ENCODE measurements at places on chromosomes 16 and 17.
A peak's percentile ranks its signal among the peaks of the same experiment; 100 is the strongest.

- DNase-seq: no peak
Observed at GRCh38 chr16:85639529-85640253, 26.6 kb downstream of the GSE1 start.

DNA sequence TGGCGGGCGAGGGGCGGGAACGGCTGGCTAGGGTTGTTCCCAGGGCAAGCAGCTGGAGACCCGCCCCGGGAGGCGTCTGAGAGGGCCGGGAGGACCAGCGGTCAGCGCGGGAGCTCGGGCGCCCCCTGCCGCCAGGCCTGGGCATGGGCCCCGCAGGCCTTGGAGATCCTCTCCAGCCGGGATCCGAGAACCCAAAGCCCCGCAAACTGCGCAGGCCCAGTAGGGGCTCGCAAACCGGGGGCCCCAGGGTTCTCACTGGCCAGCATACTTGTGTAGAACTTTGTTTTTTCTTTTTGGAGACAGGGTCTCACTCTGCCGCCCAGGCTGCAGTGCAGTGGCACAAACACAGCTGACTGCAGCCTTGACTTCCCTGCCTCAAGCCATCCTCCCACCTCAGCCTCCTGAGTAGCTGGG is 20.8 kb upstream of the ZNF423 start:
- peak; percentile 85 for DNase-seq

GRCh38 chr17:43636426-43636825 is 25.3 kb downstream of the MEOX1 start:
- no peak for DNase-seq

DNA sequence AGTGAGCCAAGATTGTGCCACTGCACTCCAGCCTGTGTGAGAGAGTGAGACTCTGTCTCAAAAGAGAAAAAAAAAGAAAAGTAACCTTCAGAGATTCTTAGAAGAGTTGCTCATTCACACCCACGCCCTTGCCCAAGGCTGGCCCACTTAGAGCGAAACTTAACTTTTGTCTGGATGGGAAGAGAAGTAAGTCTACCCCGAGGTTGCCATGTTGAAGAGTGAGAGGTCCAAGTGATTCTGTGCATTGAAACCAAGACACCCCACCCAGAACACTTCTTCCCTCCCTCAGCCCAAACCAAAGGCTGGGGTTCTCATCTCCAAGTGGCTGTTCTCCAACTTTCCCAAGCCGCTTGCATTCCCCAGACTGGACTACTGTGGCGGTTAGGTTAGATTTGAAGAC is 2.4 kb upstream of the CISD3 start:
- no peak for DNase-seq

- DNase-seq: no peak
Observed at GRCh38 chr16:67312719-67313118, 13.8 kb downstream of the KCTD19 start.

GRCh38 chr17:74181341-74181740 is 22.1 kb upstream of the RPL38 start:
- peak; percentile 4 for DNase-seq

- no peak for DNase-seq
Observed at GRCh38 chr17:75755205-75755901, 9.6 kb downstream of the GALK1 start.

GRCh38 chr16:84047626-84048025 is 5.0 kb upstream of the SLC38A8 start:
- DNase-seq: no peak

DNA sequence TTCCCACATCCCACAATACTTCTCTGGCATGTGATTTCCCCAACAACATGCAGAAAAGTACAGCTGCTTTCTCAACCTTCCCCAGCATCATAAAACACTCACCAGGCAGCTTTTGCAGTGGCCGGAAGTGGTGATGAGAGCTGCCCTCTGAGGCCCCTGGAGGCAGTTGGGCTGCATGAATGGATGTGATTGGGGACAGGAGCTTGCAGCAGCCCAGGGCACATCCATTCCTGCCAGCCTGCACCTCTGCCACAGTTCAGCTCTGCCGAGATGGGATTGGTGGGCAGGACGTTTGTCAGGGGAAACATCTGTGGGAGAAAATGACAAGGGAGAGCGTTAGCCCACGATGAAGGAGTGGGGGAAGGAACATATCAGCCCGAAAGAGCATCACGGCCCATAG is 19.8 kb downstream of the NUBP1 start:
- DNase-seq: no peak

DNA sequence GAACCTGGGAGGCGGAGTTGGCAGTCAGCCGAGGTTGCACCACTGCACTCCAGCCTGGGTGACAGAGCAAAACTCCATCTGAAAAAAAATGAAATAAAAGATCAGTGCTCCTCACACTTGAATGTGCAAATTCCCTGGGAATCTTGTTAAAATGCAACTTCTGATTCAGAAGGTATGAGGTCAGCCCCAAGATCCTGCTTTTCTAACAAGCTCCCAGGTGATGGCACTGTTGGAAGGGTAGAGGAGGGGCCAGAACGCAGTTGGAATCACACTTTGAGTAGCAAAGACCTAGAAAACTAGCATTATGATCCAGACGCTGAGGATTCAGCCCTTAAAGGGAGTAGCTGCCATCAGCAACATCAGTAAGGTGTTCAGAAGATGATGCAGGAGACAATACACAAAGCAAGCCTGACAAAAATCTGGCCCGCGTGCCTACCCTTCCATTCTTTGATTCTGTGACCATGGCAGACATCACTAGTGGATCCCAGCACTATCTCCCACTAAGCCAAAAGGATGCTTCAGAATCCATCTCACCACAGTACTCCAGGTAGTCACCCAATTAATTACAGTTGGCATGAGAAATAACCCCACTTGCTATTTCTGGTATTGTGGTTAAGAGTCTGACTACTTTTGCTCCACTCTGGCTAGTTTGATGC is 33.1 kb upstream of the MEIOC start:
- no peak for DNase-seq

- no peak for DNase-seq
Observed at GRCh38 chr17:78895322-78895721, 7.7 kb downstream of the CEP295NL start.

GRCh38 chr16:76756951-76757350 is 434.0 kb upstream of the MON1B start:
- DNase-seq: no peak

DNA sequence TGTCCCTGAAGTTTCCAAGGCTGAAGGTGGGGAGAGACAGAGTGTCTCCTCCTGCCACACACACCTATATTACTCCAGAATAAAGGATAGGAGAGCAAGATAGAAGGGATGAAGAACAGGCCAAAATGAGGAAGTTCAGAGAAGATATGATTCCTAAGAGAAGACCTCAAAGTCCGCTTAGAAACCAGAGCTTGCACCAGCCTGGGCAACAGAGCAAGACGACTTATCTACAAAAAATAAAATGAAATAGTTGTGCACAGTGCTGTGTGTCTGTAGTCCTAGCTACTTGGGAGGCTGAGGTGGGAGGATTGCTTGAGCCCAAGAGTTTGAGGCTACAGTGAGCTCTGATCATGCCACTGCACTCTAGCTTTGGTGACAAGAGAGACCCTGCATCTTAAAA is 128.2 kb downstream of the HS3ST3B1 start:
- no peak for DNase-seq

DNA sequence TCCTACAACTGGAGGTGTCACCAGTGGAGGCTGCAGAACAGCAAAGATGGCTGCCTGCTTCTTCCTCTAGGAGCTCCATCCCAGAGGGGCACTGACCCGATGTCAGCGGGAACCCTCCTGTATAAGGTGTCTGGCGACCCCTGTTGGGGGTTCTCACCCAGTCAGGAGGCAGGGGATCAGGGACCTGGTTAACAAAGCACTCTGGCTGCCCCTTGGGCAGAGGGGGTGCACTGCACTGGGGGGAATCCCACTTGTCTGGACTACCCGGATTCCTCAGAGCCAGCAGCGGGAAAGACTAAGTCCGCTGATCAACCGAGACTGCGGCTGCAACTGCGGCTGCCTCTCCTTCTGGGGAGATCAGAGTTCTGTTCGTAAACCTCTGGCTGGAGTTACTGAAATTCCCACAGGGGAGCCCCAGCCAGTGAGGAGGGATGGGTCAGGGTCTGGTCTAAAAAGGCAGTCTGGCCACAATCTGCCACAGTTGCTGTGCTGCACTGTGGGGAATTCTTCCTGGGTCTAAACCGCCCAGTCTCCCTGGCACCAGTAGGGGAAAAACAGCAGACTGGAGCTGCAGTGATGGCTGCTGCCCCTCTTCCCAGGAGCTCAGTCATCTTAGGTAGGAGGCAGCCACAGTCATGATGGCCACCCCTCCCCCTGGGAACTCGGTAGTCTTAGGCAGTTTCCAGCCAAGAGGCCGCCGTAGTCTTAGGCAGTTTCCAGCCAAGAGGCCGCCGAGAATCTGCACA is 213.4 kb downstream of the CYB561 start:
- no peak for DNase-seq

DNA sequence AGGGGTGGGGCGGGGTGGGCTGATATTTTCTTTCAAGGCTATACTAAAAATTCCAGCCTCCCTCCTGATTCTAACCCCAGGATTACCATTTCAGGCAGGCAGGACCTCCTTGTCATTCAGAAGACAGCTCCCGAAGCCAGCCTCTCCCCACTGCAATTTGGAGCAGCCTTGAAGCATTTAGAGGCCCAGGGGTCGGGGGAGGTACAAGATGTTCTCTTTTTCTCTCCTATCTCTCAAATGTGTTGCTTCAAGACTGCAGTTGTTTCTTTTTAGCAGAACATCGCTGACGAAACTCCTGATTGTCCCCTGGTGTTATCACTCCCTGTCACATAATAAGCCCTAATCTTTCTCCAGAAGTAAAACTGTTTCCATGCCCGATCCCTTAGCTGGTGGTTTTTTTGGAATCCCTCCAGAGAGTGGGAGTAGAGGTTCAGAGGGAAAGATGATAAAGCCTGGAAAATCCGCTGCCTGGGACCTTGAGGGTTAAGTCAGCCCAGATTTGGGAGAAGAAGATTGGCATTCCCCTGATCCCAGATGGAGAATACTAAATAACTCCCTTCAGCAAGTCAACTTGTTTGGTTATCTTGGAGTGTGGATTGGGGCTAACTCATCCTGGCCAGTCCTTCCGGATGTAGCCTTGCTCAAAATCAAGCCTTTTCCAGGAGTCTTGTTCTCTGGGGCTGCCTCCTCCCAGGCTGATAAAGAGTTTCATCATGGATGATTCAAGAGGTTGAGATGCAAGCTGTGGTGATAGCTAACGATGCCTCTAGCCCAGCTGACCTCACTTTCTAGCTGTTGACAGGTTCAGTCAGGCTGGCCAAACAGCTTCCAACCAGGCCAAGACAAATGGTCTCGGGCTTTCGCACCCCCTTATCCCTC is 71.3 kb downstream of the SOX9 start:
- no peak for DNase-seq

DNA sequence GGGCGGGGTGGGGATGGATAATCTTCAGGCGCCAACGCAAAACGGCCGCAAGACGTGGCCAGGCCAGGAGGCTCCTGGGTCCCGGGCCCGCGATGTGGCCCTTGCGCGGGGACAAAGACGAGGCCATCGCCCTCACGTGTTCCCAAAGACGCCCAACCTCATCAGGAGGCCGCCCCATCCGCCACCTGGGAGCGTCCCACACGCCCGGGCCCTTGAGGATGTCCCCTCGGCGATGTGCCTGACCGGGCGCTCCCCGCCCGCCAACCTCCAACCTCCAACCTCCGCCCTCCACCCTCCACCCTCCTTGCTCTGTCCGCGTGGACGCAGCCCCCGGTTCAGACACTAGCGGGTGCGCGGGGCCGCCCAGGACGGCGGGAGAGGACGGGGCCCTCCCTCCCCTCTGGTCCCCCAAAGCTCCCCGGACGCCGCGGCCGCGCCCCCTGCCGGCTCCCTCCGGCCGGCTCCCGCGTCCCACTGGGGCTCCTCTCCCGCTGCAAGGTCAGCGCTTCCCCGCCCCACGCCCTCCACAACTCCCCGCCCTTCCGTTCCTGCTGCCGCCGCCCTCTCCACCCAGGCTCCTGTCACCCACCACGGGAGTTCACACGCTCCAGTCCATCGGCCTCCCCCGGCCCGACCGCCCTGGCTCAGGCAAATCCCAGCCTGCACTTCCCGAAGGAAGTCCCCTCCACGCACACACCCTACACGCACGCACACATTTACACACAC is 250.8 kb upstream of the RPL38 start:
- peak; percentile 70 for DNase-seq

DNA sequence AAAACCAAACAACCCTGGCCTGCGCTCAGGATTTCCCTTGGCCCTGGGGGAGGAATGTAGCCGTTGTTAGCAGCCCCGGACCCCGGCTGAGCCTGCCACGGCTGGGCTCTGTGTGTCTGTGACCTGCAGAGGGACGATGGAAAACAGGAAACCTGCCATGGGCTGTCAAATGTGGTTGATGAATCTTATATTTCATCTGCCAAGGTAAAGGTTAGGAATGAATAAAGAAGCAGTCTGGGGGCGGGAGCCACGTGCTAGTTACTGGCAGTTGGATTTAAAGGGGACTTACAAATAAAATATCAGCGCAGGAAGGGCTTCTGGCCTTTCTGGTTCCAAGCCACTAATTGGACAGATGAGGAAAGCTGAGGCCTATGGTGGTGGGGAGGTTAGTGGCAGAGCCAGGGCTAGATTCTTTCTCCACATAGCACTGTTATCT is at the start of gene KRT23:
Gene KRT23, minus strand, starts transcription at position 263 of the 436 bp plus-strand sequence. CDS start 1,043 bp downstream, outside the sequence.
- DNase-seq: no peak

- no peak for DNase-seq
Observed at GRCh38 chr16:85384833-85385462, 228.2 kb upstream of the GSE1 start.

- DNase-seq: no peak
Observed at GRCh38 chr17:69858460-69858859, 216.6 kb upstream of the KCNJ16 start.

GRCh38 chr16:22388101-22388644 is 13.8 kb upstream of the CDR2 start:
- no peak for DNase-seq

DNA sequence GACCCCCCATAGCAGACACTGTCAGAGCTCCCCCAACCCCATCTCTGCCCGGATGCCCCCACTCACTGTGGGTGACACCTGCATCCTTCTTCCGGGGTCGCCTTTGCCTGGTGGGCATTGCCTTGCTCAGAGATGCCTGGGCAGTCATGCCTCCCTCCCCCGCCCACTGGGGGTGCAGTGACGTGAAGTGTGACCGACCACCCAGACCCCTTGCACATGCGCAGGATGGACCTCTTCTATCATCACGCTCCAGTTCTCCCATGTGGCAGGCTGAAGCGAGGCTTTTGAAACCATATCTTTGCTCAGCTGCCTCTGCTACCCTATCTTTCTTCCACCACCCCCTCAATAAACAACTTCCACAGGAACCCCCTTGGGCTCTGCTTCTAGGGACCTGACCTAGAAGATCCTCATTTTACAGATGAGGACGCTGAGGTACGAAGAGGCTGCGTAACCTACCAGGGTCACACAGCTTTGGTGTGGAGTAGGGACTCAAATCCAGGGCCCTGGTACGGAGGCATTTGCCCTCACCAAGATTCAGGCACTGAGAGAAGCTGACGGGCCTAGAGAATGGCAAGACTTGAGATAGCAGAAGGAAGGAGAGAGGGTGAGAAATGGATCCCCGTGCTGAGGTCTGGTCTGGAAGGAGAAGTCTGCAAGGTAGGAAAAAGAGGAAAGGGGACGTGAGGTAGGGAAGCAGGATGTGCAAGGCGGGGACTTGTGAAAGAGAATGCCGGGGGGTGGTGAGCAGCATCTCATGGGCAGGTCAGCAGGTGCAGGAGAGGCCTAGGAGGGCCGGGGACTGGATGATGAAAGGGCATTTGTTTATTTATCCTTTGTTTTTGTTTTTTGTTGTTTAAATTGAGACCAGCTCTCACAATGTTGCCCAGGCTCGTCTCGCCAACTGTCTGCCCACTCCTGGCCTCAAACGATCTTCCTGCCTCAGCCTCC is 14.4 kb downstream of the NLRC5 start:
- no peak for DNase-seq

Data from GM13976 (cell line).